Effector memory CD4-positive, alpha-beta T cell (primary cell): ENCODE measurements at places on chromosomes 12 and 14.

DNA sequence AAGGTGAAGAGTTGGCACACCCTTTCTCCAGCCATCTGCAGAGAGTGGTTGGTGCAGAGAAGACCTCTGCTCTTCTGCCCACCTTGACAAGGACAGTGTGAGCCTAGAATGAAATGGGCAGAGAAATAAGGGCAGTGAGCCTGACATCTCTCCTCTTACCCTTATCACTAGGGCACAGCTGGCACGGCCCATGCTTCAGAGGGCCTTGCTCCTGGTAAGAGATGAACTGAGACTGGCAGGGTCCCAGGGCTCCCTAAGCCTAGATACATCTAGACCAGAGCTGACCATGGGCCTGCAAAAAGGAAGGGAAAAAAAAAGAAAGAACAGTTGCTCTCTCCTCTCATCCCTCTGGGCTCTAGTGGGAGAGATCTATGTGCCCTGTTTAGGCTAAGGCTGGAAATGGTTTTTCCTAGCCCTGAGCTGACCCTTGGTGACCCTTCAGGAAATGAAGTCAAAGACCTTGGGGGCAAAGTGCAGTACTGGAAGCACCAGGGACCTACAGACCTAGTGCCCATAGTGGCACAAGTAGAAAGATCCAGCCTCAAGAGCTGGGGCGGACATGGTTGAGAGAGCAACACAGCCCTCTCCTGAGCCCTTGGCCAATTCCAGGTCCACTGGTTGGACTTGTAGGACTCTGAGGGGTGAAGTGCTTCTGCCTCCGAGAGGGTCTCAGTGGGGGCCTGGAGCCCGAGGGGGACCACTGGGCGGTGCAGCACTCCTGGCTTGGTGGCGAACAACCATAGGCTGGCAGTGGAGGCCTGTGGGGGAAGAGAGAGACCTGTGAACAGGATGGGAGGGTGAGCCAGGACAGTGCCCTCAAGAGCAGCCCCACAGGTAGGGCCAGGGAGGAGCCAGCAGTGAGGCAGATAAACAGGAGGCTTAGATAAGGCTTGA lies 22.0 kb downstream of the PRPF40B start:
- DNase-seq, result no peak

DNA sequence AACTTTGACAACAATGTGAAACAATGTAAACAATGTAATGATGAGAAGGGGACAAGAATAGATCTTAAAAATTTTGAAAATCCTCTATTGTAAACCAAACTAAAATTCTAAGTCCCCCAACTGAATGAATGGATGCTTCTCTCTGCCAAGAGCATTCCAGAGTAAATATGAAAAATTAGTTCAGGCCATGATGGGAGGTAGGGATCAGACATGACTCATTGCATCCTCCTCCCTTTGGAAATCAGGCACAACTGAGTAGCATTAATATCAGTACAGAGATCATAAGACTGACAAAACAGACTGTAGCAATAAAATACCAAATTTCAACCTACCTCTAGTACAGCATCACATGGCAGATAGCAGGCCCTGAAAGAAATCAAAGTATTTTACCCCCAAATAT lies 559.9 kb downstream of the C12orf50 start:
- DNase-seq, result no peak

- DNase-seq, result no peak
Measured at GRCh38 chr14:54686219-54686870, 119.4 kb downstream of the SAMD4A start.

GRCh38 chr12:104973250-104973649 lies 12.9 kb upstream of the NOPCHAP1 start:
- DNase-seq, result no peak

GRCh38 chr12:14880890-14881453 lies 4.7 kb downstream of the MGP start:
- DNase-seq, result no peak

DNA sequence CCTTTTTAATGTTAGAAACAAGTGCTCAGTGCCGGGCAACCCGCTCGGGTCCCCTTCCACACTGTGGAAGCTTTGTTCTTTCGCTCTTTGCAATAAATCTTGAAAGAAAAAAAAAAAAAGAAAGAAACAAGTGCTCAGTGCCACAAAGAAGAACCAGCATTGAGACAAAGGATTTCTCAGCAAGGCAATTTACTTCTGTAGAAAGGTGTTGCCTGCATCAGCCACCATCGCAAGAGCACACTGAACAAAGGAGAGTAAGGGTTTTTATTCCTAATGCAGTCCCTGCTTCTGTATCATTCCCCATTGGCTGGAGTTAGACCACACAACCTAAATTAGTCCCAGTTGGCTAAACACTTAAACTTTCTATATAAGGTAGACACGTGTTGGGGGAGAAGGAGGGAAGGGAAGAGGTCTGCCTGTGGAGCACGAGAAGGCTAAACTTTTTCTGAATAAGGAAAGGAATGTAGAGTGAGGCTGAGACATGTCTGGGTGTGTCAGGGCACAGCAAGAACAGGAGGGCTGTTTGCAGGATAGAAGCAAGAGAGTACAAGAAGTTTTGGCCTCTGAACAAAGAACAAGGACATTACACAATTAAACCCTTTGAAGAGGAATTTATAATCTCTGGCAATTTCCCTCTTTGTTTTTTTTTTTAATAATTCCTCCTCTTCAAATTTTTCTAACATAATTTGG lies 21.4 kb downstream of the KLRF2 start:
- DNase-seq, result no peak

DNA sequence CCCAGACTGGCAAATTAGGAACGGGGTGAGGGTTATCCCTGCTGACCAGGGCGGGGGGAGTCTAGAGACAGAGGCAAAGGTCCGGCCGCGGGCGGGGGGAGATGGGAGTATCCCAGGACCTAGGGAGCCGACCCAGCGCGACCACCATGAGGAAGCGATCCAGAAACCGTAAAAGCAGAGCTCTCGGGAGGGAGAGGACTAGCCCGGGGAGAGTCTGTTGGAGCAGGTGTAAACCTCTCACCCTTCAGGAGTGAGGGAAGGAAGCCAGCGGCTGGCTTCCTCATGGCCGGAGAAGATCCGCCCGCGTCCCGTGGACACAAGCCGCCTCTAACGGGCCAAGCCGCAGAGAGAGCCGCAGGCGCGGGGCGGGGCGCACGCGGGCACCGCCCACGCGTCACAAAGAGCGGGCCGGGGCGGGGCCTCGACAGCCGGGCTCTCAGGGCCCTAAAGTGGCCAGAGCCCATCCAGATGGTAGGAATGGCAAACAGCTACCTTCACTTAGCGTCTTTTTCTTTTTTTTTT lies at the start of gene ACRBP:
ACRBP (minus strand) TSS at position 350 of the 522 bp plus-strand sequence; CDS start at position 284, 66 bp downstream.
- DNase-seq, result no peak

- no peak for DNase-seq
Measured at GRCh38 chr12:58832920-58833319, 87.4 kb downstream of the LRIG3 start.

GRCh38 chr12:106769078-106769477 lies 5.4 kb upstream of the RIC8B start:
- no peak for DNase-seq

GRCh38 chr14:69090187-69090789 lies 62.6 kb downstream of the DCAF5 start:
- DNase-seq, result no peak

DNA sequence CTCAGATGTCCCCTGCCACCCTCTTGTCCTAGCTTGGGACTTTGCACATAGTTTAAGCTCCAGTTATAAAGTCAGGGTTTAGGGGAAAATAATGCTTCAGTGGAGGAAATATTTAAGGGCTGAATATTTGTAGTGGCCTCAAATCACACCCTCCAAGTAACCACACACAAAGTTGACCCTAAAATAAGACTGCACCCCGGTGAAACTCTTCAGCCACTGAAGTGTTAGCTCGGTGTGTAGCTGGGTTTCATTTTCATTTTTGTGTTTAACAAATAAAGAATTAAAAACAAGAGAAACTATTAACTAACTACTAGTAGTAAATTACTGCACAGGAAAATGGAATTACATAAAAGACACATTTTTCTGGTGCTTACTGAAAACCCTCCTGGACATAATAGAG lies 14.8 kb upstream of the BCL11B start:
- no peak for DNase-seq

- no peak for DNase-seq
Measured at GRCh38 chr12:104249017-104249416, 33.4 kb downstream of the TXNRD1 start.

DNA sequence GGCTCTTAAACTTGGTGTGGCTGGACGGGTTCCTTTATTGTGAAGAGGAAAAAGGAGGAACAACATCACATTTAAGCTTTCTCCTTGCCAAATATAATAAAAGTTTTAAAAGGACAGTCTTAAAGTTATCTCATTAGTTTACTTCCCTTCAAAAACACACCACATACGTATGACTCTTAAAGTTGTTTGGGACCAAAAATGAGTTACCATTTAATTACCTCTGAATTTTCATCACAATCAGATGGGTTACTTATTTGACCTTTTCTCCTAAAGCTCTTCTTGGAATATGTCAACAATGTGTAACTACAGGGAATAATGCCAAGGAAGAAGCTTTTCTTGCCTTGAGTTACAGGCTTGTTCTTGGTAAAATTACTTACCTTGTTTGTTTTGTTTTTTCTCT lies 16.4 kb downstream of the RAB21 start:
- DNase-seq, result no peak

DNA sequence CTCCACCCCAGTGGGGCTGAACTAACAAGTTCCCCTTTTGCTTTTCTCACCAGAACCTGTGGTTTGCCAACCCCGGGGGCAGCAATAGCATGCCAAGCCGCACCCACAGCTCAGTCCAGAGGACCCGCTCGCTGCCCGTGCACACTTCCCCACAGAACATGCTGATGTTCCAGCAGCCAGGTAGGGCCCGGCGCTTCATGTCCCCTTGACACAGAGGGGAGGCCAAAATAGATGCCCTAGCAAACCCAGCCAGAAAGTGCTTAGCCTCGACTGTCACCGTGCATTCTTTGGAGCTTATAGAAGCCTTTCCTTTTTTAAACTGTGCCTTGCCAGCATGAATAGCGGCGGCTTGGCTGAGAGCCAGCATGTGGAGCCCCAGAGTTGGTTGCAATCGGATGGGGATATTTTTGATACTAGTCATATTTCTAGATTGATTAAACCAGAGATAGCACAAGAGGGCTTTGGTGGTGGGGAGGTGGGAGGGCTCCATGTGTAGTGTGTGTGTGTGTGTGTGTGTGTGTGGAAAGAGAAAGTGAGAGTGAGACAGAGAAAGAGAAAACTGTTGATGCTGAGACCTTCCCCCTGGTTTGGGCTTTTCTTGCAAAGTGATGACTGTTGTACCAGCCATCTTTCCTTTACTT lies 126.1 kb downstream of the GCH1 start:
- no peak for DNase-seq

DNA sequence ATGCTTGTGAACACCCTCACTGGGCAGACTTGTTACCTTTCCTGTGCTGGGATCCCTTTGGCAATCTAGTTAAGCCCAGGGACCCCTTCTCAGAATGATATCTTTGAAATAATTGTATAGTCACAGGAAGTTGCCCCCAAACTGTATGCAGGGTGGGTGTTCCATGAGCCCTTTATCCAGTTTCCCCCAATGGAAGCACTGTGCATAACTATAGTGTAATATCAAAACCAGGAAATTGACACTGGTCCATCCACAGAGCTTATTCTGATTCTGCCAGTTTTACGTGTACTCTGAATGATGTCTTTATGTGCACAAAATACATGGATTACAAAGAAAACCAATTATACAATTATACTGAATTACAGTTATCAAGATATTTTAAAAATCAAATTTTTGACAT lies 24.2 kb downstream of the NGB start:
- no peak for DNase-seq

DNA sequence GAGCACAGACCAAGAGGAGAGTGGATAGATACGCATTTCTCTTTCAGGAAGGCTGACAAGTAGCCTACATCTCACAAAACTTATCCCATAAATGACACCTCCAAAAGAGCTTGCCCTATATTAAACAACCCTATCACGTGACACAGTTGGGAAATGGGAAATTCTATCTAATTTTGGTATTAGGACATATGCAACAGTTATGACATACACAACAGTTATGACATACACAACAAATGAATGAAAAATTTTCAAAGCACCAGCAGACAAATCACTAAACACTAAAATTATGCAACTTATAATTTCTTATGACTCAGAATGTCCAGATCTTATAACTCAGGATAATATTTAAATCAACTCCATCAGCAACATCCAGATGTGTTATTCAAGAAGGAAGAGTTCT lies 54.1 kb downstream of the DUSP16 start:
- DNase-seq, result no peak

GRCh38 chr14:72909163-72909562 lies 15.3 kb upstream of the DPF3 start:
- DNase-seq, result no peak

- no peak for DNase-seq
Measured at GRCh38 chr12:51470116-51470515, 45.5 kb downstream of the SLC4A8 start.

DNA sequence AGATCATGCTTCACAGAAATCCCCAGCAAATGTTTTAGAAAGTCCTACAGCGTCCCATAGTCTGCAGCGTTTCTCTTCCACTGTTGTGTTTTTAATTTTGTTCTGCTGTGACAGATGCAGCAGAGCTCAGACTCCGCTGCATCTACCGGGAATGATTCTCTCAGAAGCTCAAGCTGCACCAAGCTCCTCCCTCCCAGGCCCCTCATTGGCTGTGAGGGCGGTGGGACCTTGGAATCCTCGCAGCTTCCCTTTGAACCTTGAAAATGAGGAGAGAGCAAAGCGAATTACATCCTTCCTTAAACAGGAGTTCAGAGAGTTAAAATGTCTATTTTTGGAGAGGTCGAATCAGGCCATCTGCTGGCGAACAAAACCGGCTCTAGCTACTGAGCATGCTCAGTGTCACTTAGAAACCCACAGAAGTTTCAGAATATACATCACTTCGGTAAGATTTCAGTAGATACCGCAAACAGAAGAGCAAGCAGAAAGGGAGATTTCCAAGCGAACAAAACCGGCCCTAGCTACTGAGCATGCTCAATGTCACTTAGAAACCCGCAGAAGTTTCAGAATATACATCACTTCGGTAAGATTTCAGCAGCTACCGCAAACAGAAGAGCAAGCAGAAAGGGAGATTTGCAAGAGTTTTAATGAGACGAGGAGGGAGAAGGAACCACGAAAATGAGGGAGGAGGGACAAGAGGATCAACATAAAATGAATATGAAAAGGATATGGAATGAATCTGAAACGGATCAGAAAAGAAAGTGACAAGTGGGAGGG lies at the start of gene ABCD2:
ABCD2 (minus strand) TSS at position 144 of the 774 bp plus-strand sequence. CDS start 188 bp downstream, outside the sequence.
- DNase-seq, result peak; percentile 59

DNA sequence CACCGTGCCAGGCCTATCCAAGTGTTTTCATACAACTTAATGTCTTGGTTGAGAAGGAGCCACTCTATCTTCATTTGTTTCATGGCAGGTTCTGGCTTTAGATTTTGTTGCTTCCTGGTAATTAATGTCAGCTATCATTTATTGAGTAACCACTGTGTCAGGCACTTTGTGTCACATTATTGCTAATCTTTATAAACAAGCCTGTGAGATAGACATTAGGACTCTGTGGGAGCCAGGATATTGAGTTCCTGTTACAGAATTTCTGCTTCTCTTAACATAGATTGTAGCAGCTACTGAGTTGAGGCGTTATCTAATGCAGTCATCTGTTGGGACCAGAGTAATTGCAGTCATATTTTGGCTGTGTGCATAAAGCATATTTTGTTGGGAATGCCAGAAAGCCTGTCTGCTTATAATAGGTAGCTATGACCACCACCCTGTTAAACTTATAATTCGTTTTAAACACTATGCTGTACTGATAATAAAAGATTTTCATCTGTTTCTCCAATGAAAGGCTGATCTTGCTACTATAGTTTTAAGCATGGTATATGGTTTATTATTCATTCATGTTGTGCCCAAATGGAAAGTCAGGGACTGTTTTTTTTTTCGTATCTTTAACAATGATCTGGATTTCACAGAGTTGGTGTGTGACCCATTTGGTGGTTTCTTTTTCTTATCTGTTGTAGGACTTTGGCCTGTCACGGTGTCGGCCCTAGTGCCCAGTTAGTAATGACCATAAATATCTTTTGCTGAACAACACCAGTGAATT lies 432.6 kb downstream of the PCNX1 start:
- no peak for DNase-seq
